ENCODE measurements at places on chromosomes 4 and X.
A peak's percentile ranks its signal among the peaks of the same experiment; 100 is the strongest.

GRCh38 chr4:189265515-189265914 lies 675.2 kb upstream of the FRG1 start:
- no peak for DNase-seq

- DNase-seq: peak; percentile 26
These were observed 745.6 kb upstream of the FAM241A start for GRCh38 chr4:111399623-111400022.

GRCh38 chr4:74464291-74464690 lies 19.4 kb downstream of the AREG start:
- no peak for DNase-seq

GRCh38 chrX:141652286-141652685 lies 46.3 kb downstream of the SPANXD start:
- DNase-seq: no peak

DNA sequence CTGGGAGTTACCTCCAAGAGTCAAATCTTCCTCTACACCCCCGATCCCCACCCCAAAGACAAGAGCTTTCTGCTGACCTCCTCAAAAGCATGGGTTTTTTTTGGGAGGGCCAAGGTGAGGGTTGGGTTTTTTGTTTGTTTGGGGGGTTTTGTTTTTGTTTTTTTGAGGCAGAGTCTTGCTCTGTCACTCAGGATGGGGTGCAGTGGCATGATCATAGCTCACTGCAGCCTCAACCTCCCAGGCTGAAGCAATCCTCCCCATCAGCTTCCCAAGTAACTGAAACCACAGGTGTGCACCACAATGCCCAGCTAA lies 18.7 kb upstream of the WFS1 start:
- no peak for DNase-seq

- DNase-seq: peak; percentile 24
These were observed 35.2 kb downstream of the ARHGEF6 start for GRCh38 chrX:136745215-136746173.

- no peak for DNase-seq
These were observed 166.4 kb downstream of the PARM1 start for GRCh38 chr4:75099321-75099720.

DNA sequence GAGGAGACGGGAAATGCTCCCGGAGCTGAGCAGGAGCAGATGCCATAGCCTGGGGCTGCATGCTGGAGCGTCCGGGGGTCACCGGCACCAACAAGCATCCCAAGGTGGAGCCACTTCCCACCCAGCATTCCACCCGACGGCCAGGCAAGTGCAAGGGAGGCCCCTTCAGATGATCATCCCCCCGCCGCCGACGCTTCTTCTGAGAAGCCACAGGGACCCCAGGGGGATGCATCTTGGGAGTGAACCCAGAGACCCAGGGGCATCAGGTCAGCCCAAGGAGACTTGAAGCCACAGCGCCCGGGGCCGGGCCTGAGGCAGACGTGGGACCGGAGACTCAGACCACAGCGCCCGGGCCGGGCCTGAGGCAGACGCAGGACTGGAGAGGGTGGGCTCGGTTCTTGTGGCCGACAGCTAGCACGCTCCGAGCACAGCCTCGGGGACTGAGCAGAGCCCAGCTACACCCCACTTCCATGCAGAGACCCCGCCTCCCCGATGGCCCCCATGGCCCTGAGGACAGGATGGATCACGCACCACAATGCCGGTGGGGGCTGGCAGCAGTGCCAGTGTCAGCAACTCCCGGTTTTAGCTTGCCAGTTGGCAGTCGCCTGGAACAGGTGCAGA lies 33.0 kb upstream of the CPLX1 start:
- no peak for DNase-seq

GRCh38 chr4:185566972-185567371 lies 31.7 kb upstream of the PDLIM3 start:
- DNase-seq: no peak

DNA sequence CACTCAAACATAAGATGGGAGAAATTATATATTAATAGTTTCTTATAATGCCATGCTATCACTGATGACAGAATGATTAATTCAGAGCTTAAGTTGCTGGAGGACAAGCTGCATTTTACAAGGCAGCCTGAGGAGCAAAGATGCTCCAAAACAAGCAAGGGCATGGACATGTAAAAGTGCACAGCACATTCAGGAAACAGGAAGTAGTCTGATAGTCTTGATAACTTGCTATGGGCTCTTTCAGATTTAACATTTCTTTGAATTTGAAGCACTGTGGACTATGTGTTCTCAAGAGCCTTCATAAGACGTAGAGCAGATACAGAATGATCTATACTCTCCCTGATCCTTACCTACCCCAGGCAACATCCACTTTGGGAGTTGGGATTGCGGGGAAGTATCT lies 50.0 kb downstream of the AMMECR1 start:
- DNase-seq: no peak

GRCh38 chr4:21202959-21203358 lies 502.7 kb downstream of the PACRGL start:
- no peak for DNase-seq

- DNase-seq: no peak
These were observed 61.1 kb downstream of the FBXO8 start for GRCh38 chr4:174222266-174222872.

- DNase-seq: no peak
These were observed 37.5 kb upstream of the NEIL3 start for GRCh38 chr4:177271915-177272766.

GRCh38 chr4:128358231-128358912 lies 70.8 kb upstream of the PGRMC2 start:
- no peak for DNase-seq

DNA sequence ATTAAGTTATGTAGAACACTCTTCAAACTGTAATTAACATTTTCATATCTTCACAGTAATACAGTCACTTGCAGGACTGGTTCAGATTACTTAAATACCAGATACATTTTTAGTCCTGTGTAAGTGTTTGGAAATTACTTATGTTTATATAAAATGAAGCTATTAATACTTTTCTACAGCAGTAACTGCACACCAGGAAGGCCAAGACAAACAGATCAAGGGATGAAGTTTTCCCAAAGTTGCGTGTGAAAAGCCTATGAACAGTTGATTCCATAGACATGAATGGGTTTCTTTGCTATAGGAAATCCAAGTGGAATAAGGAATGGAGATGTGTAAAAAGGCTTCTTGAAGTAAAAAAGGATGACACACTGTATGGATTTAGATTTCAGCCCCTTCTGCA lies 28.9 kb upstream of the DRP2 start:
- no peak for DNase-seq

GRCh38 chr4:83139514-83140156 lies 25.1 kb upstream of the PLAC8 start:
- no peak for DNase-seq

GRCh38 chr4:5137226-5137625 lies 85.9 kb downstream of the STK32B start:
- DNase-seq: no peak

- DNase-seq: no peak
These were observed 1872.6 kb downstream of the ARAP2 start for GRCh38 chr4:34371676-34372075.

DNA sequence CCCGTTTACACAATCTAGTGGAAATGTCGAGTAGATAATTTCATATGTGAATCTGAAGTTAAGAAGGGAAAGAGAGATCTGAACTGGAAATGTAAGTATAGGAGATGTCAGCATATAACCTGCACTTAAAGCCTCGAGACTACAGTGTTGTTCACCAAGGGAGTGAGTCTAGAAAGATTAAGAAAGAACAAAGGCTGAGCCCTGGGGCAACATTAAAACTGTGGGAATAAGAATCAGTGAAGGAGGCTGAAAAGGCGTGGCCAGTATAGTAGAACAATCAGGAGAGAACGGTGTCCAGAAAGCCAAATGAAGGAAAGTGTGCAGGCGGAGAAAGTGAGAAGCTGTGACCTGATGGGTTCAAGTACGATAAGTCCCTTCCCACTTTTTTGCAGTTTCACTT lies 118.8 kb upstream of the TENM3 start:
- no peak for DNase-seq

- no peak for DNase-seq
These were observed 1137.5 kb upstream of the INTU start for GRCh38 chr4:126495163-126495752.

- no peak for DNase-seq
These were observed 73.3 kb downstream of the LIMCH1 start for GRCh38 chr4:41611124-41611838.

DNA sequence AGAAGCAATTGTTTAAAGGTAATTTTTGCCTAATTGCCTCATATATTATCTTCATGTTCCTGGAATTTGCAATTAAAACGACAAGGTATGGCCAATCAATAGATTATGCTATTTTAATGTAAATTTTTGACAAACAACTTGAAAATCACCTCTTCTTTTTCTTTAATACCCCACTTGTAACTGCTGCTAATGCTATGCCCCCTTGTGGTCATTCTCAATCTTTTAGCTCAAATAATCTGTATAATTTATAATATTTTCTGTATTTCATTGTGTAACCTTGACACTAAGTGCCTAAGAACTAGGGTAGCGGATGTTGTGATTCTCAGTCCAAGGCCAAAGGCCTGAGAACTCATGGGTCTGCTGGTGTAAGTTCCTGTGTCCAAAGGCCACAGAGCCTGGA lies 831.7 kb upstream of the POU3F4 start:
- no peak for DNase-seq

Data from globus pallidus (tissue), 1 donor.